ENCODE measurements at places on chromosomes 7 and 10.
A peak's percentile ranks its signal among the peaks of the same experiment; 100 is the strongest.

DNA sequence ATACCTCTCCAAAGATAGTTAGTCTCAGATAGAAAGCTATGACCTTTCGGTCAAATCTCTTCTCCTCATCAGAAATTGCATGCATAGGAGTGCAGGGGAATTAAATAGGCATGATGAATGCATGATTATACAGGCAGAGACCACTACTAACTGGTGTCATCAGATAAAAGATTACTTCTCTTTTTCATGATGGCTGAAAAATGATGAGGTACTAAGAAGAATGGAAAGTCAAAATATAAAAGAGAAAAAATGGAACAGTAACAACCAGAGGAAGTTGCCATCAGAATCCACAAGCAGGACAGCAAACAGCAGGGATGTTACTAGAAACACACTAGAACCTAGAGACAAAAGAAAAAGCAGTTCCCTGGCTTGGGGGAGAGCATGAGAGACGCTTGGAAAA is 31.6 kb downstream of the CTTNBP2 start:
- DNase-seq, result no peak

GRCh38 chr10:114412907-114413797 is 8.8 kb upstream of the AFAP1L2 start:
- DNase-seq, result peak; percentile 65

DNA sequence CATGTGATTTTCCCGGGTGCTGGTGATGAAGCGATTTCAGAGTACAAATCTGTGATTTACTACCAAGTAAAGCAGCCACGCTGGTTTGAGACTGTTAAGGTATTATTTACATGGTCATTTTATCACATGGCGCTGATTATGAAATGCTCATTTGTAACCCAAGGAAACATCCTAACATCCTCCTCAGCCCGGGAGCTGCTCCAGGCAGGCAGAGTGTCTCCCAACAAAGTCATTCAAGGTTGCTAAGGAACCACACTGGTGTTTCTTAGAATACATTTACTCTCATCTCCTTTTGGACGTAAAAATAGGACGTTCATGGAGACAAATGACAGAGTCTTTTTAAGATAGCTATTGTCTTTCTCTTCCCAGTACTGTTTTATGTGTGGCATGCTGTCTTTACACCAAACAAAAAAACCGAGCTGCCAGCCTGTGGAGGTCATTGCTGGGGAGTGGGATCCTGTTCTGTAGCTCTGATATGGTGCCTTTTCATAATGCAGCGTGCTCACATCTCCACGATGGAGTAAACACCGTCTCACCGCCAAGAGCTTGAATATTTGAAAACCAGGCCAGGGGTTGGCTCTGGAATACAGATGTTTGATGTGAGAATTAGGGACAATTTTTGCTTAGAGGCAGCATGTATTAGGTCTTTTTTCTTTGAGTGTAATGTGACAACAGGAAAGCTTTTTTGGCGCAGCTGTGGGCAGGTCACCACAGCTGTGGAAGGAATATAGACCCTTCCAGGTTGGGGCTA is 119.6 kb downstream of the DOCK1 start:
- DNase-seq, result peak; percentile 59

DNA sequence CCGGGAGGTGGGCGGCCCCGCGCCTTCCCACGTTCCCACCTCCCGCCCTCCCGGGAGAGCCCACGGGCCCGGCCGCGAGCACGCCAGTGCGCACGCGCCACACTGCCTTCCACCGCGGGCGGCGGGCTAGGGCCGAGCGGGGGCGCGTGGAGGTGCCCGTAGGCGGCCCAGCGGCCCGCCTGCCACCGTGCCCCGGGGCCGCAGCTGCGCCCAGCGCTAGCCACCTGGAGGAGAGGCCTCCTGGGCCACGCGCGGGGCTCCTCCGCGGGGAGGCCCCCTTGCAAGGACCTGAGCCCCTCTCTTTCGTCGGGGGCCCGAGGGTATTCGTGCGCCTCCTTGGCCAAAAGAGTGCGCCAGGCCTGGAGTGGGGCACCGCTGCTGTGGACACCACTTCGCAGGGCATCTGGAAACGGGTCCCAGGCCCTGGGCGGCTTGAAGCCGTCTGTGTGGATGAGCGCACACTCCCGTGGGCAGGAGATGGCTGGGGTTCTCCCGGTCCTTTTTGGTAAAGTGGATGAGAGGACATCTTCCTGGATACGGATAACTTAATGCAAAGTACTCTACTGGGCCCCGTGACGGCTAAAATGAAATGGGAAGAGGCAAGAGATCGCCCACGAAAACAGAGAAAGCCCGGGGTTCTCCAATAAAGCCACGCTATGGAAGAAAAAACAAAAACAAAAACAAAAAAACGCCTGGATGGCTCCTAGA is 9.0 kb upstream of the EBF3 start:
- DNase-seq, result no peak

GRCh38 chr10:111082102-111082975 is 5.5 kb downstream of the ADRA2A start:
- DNase-seq, result no peak

DNA sequence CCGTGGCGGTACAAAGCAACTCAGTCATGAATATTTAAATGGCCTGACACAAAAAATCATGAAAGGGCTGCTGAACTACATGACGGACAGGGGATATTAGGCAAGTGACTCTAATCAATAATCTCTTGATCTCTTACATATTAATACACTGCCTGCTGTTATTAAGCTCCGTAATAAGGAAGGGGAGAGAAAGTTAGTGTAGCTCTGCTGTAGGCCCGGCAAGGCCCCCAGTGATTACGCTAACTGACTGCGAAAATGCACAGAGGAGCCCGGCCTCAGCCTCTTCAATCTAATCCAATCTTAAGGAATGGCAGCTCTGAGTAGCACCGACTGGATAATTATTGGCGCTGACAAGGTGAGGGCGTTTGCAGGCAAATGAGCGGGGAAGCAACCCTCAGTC is 583.5 kb upstream of the MKI67 start:
- no peak for DNase-seq

GRCh38 chr7:73976761-73977618 is 51.0 kb upstream of the ELN start:
- DNase-seq, result no peak

DNA sequence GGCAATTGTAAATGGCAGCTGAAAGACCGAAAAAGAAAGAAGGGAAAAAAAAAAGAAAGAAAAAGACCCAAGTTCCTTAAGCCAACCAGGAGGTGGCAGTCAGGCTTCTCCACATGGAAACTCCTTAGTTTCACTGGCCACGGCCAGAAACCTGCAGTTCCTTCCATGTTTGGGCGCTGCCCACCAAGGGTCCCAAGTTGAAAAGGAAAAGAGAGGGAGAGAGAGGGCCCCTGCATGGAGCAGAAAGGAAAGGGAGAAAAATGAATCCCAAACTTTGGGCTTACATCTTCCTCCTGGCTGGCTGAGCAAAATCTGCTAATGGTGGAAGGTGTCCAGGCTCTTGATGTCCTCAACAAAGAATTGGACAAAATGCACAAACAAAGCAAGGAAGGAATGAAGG is 31.8 kb upstream of the ABCA13 start:
- DNase-seq, result peak; percentile 20

DNA sequence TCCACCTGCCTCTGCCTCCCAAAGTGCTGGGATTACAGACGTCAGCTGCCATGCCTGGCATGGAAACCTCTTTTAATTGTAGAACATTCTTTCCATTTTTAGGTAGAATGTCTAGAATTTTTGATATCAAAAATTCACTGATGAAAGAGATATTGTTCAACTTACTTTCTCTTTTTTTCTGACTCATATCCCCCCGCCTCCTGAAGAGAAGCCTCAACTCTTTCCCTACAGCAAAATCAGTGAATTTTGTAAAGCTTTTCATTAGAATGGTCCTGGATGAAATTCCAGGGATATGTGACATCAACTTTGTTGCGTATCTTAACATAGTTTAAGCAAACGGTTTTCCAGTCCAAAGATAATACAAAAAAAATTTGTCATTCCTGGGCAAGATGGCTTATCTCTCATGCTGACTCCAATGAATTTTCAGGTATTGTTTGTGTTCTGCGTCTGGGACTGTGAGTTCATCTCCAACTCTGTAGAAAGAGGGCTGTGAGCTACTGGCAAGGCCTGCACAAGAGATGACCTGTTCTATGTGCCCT is 256.8 kb downstream of the BMPER start:
- DNase-seq, result peak; percentile 47
